ENCODE measurements at places on chromosomes 7 and 10. TPM values are rescaled to one million over a fixed set of nuclear protein-coding genes. Genes with fewer than 3 reads are reported as not detected.
A peak's percentile ranks its signal among the peaks of the same experiment; 100 is the strongest.

Gene CLDN3
- total RNA-seq = not detected

Gene JAKMIP3
- total RNA-seq = 0.07 TPM

DNA sequence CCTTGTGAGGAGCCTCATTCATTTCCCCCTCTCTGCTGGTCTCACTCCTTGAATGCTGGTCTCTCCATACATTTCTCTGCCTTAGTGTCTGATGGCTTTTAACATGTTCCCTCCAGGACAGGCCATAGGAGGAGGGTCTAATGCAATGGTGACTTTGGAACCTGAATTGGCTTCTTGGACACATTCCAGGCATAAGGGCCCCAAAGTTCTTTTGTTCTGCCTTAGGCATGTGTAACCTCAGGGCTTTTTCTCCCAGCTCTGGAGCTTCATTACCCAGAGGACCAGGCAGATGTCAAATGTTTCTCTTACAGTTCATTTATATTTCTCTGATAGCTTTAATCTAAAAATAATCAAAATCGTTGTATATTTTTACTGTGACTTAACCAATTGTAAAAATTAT lies 162.6 kb downstream of the SDK1 start:
- H3K4me3 ChIP-seq = no peak overlapping the region
- H3K27me3 ChIP-seq = no peaks in the 10 kb centered on the region
- H3K36me3 ChIP-seq = no peaks in the 10 kb centered on the region
- DNase-seq = no peak

GRCh38 chr7:130366564-130366963 lies 13.7 kb upstream of the CPA1 start:
- no peaks in the 10 kb centered on the region for H3K4me1 ChIP-seq
- no peaks in the 10 kb centered on the region for H3K27me3 ChIP-seq
- H3K4me3 ChIP-seq = no peak overlapping the region
- H3K36me3 ChIP-seq = no peaks in the 10 kb centered on the region
- H3K27ac ChIP-seq = no peak overlapping the region

GRCh38 chr7:79877874-79878465 lies 256.7 kb upstream of the GNAI1 start:
- DNase-seq = no peak
- no peak overlapping the region for H3K4me3 ChIP-seq
- H3K36me3 ChIP-seq = no peaks in the 10 kb centered on the region
- H3K27me3 ChIP-seq = no peaks in the 10 kb centered on the region
- no peaks in the 10 kb centered on the region for H3K4me1 ChIP-seq

DNA sequence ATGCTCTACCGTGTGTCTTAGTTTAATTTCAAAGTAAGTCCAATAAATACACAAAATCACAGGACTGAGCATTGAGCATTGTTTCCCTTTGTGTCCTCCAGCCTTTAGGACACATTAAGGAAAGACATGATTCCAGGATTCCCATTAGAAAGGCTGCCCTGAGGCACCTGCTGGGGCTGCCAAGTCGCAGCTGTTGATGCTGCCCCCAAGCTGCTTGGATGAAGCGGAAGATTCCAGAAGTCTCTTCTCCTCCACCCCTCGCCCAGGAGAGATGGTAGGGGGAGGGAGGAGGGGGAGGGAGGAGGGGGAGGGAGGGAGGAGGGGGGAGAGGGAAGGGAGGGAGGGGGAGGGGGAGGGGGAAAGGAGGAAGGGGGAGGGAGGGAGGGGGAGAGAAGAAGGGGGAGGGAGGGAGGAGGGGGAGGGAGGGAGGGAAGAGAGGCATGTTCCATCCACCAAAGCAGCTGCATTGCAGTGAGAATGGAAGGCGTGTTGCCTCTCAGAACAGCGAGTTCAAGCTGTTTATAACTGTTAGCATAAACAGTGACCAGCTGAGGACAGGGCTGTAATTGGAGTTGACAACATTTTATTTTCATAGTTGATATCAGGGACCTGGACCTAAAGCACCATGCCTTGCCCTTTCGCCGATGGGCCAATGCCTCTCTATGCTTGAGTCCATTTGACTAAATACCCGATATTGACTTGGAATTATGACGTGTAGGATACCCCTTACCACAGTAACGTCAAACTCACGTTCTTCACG lies 67.3 kb downstream of the DIP2C start:
- H3K36me3 ChIP-seq = no peaks in the 10 kb centered on the region
- no peak overlapping the region for H3K4me3 ChIP-seq
- H3K27ac ChIP-seq = no peak overlapping the region
- DNase-seq = no peak

DNA sequence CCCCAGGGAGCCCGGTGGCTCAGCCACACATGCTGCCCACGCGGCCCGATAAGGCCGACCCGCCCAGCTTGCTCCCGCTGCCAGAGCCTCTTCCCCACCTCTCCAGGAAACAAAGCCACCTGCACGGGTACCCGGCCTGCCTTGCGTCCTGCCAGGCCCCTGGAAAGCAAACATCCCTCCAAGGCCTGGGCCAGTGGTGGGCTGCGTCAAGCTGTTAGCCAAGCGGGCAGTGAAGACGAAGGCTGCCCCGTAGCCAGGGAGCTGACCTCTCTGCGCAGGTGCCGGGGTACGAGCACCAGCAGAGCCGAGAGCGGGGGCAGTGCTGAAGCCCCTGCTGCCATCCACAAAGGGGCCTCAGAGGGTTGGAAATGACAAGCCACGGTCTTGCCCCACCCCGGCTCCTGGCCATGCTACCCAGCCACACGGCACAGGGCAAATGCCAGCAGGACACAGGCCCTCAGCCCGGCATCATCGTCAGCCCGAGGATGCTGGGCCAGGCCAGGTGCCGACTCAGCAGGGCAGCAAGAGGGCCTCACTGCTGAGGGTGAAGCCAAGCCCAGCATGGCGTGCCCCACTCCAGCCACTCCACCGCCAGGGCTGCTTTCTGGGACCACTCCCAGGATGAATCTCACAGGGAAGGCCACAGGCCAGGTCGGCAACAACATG lies 140.0 kb downstream of the PTPRN2 start:
- H3K27ac ChIP-seq = no peak overlapping the region
- H3K27me3 ChIP-seq = no peaks in the 10 kb centered on the region
- no peaks in the 10 kb centered on the region for H3K36me3 ChIP-seq
- H3K4me1 ChIP-seq = no peaks in the 10 kb centered on the region
- DNase-seq = no peak
- H3K4me3 ChIP-seq = no peak overlapping the region

DNA sequence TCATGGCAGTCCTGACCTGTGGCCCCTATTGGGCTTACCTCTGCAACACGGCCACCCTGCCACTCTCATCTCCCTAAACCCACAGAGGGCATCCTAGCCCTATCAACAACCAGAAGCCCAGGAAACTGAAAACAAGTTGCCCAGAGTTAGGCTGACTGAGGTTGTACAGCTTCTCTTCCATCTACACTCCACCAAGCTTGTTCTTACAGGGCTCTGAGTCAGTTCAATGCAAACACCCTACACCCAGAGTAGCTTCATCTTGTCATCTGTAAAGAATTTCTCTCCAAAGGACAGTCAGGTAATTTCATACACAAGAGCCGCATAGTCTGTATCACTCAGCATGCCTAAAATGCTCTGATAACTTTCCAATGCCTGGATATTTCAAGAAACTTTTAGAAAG lies 175.4 kb downstream of the ARID5B start:
- peak; percentile 80 for DNase-seq
- H3K4me1 ChIP-seq = peaks cover 54% of the 10 kb centered on the region
- peak overlapping the region; percentile 94 for H3K27ac ChIP-seq
- no peaks in the 10 kb centered on the region for H3K27me3 ChIP-seq
- no peak overlapping the region for H3K4me3 ChIP-seq
- no peaks in the 10 kb centered on the region for H3K36me3 ChIP-seq

DNA sequence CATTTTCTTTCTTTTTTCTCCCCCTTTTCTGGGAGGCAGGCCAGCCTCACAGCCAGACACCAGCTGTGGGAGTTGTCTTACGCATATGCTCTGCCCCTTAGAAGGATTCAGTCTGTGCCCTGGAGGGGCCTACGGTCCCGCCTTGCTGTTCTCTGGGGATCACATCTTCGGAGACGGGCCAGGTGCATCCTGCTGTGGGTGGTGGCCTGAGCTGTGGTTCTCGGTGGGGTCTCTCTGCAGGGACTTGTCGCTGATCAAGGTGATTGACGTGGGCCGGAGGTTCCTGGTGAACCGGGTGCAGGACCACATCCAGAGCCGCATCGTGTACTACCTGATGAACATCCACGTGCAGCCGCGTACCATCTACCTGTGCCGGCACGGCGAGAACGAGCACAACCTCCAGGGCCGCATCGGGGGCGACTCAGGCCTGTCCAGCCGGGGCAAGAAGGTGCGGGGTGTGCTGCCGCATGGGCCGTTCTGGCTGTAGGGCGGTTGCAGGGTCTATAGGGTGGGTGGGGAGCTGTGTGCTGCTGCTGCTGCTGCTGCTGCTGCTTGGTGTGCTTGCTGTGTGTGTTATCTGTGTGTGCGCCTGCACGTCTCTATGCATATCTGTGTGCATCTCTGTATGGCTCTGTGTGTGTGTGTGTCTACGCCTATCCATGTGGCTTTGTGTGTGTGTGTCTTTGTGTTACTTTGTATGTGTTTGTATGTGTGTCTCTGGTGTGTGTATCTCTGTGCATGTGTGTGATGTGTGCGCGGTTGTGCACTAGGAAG lies 17.9 kb downstream of the PFKFB3 start:
- peak; percentile 28 for DNase-seq
- H3K27ac ChIP-seq = no peak overlapping the region
- no peaks in the 10 kb centered on the region for H3K4me1 ChIP-seq
- H3K27me3 ChIP-seq = no peaks in the 10 kb centered on the region

- H3K27me3 ChIP-seq = no peaks in the 10 kb centered on the region
- DNase-seq = peak; percentile 82
- peak overlapping the region; percentile 94 for H3K4me3 ChIP-seq
- peaks cover 23% of the 10 kb centered on the region for H3K4me1 ChIP-seq
Observed at GRCh38 chr7:151232917-151233701, 826 bp downstream of the CHPF2 start.

GRCh38 chr10:22252801-22253579 lies 35.2 kb upstream of the EBLN1 start:
- H3K27ac ChIP-seq = no peak overlapping the region
- no peaks in the 10 kb centered on the region for H3K36me3 ChIP-seq
- H3K27me3 ChIP-seq = no peaks in the 10 kb centered on the region

- H3K4me3 ChIP-seq = no peak overlapping the region
- no peaks in the 10 kb centered on the region for H3K4me1 ChIP-seq
- no peaks in the 10 kb centered on the region for H3K27me3 ChIP-seq
- no peak for DNase-seq
- no peak overlapping the region for H3K27ac ChIP-seq
- no peaks in the 10 kb centered on the region for H3K36me3 ChIP-seq
Observed at GRCh38 chr7:101549734-101550133, 79.4 kb downstream of the MYL10 start.

GRCh38 chr7:119105381-119105780 lies 880.9 kb downstream of the ANKRD7 start:
- H3K27me3 ChIP-seq = no peaks in the 10 kb centered on the region
- no peaks in the 10 kb centered on the region for H3K36me3 ChIP-seq
- no peak overlapping the region for H3K27ac ChIP-seq
- H3K4me3 ChIP-seq = no peak overlapping the region
- no peaks in the 10 kb centered on the region for H3K4me1 ChIP-seq

DNA sequence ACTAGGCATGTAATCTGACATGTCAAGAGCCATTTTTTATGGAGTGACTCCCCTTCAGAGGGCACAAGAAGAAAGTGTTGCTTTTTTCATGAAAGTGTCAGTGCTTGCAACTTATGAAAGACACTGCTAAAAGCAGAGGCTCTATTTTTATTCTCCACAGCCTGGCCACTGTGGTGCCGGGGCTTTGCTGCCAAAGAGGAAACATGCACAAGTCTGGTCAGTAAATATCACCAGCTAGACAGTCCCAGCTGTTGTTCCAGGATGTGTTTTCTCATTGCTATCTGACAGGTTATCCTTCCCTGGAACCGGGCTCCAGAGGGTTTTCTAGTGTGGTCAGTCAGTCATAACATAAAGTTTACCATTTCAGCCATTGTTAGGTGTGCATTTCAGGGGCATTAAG lies 180.7 kb upstream of the PITRM1 start:
- no peaks in the 10 kb centered on the region for H3K36me3 ChIP-seq
- H3K4me3 ChIP-seq = no peak overlapping the region
- DNase-seq = no peak
- no peaks in the 10 kb centered on the region for H3K27me3 ChIP-seq
- peaks cover 3% of the 10 kb centered on the region for H3K4me1 ChIP-seq
